COR-L47 (cell line): ENCODE measurements at places on chromosomes 2 and 18.

DNA sequence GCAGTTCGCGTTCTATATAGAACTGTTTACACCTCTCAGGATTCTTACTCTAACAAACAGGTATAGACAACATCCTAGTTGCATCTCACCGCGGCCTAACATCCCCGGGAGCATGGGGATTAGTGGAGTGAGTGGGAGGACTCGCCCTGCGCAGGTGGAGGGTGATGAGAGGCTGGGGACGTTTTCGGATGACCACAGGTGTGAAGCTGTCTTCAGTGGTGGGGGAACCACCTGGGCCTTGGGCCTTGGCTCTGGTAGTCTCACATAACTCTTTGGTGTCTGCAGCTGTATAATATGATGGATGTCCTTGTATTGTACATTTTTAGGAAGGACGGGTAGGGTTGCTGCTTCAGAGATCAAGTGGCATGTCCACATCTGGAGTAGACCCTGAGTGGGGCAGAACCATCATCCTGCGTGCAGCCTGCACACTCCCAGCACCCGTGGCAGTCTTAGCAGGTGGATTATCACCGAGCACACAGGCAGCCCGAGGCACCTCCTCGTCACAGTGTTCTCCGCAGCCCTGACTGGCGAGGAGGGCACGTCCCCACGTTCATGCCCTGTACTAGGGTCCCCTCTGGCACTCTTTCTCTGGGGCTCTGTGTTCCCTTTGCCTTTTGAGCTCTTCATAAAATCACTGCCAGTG is 56.0 kb downstream of the AGAP1 start:
- DNase-seq: no peak

GRCh38 chr18:24443870-24444269 is 16.6 kb upstream of the HRH4 start:
- no peak for DNase-seq

GRCh38 chr18:54284981-54285785 is 15.9 kb downstream of the POLI start:
- DNase-seq: no peak

- peak; percentile 17 for DNase-seq
Observed at GRCh38 chr2:150610670-150611279, 123.3 kb upstream of the RND3 start.

- DNase-seq: no peak
Observed at GRCh38 chr2:235659767-235660322, 166.0 kb downstream of the AGAP1 start.

DNA sequence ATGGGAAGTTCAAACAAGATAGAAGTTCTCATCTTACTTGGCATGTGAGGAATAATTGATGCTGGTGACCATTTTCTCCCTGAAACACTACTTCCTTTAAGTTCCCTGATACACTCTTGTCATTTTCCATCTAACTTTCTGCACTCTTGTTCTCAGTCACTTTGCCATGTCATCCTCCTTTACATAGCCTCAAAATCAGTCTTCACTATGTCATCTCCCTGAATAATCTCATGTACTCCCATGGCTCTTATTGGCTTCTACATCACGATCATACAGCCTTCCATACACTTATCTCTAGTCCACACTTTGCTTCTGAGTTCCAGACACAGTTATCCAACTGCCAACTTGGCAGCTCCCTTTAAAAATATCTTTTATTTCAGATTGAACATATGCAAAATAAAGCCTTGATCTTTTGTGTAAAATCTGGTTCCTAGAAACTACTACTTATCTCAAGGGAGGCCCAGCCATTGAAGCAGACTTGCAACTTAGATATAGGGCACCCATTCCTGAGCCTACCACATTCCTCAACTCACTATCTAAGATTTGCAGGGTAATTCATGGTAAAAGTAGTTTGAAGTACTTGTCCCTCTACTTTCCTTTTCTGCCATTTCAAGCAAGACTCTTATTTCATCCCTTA is 1070.2 kb upstream of the NXPH2 start:
- DNase-seq: no peak

GRCh38 chr18:75839041-75839440 is 411.5 kb upstream of the SMIM21 start:
- no peak for DNase-seq

DNA sequence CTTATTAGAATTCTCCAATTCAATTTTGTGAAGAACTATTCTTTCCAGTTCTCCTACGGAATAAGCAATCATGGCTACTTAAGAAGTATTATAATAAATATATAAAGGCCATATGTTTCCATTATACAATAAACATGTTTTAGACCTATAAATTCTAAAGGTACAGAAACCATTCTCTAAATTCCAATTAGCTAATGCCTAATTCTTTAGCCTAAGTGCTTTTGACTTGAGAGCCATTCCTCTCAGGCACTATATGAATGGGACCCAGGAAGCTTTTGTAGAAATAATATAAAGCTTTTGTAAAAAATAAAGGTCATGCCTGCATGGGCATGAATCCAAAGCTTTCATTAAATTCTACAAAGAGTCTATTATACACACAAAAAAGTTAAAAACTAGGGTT is 161.0 kb upstream of the UNC80 start:
- DNase-seq: no peak

GRCh38 chr2:218406949-218407618 is 7.4 kb downstream of the CTDSP1 start:
- no peak for DNase-seq

DNA sequence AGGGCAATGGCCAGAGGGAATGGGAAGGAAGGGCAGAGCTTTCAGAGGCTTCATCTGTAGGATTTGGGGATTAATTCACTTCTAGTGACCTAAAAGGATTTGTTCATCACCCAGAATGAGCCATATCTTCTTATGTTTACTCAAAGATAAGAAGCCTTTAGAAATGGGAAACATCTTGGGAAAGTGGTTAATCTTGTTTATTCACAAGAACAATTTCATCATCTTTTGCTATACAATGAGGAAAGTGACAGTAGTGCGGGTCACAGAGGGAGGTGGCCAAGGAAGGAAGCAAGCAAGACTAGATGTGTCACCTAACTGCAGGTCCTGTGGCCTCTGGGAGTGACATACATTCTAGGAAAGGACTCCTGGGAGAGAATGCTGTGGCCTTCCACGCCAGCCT is 140.4 kb upstream of the ALPP start:
- DNase-seq: no peak

DNA sequence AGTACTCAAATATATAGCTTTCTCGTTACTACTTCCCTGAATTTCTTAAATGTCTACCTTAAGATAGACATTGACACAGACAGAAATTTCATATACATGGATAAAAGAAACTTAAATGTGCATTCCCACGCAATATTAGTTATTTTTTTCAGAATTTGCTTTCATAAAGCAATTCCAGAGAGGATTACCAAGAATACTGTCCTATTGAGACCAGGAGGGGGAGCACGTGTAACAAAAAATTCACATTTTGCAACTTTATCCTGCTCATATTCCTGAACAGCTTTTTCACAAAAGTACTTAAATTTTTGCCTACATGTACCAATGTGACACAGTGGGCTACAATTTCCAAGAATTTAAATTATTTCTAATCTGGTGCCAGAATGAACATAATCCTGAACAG is 30.7 kb upstream of the ERCC3 start:
- DNase-seq: peak; percentile 14

GRCh38 chr2:46435353-46435752 is 44.0 kb upstream of the TMEM247 start:
- no peak for DNase-seq

DNA sequence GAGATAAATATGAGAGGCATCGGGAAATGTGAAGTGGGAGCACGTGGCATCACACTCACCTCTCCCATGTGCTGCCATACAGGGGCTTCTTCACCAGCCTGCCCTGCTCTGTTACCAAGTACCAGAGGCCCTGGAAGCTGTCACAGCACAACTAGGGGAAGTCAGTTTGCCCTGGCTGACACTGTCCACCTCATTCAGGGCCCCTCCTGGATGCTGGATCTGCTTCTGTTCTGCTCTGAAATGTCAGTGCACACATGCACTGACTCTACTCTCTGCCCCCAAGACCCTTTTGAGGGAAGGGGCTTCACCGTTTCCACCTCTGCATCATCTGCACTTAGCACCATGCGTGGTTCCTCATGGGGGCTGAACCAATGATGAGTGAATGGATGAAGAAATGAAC is 311.1 kb downstream of the EN1 start:
- no peak for DNase-seq

DNA sequence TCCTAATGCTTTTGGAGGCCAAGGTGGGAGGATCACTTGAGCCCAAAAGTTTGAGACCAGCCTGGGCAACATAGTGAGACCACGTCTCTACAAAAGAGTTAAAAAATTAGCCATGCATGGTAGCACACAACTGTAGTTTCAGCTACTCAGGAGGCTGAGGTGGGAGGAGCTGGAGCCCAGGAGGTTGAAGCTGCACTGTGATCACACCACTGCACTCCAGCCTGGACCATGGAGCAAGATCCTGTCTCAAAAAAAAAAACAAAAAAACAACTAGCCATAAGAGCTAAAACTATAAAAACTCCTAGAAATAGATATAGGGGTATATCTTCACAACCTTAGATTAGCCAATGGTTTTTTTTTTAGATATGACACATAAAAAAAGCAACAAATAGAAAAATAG is 16.9 kb upstream of the COL6A3 start:
- DNase-seq: no peak

DNA sequence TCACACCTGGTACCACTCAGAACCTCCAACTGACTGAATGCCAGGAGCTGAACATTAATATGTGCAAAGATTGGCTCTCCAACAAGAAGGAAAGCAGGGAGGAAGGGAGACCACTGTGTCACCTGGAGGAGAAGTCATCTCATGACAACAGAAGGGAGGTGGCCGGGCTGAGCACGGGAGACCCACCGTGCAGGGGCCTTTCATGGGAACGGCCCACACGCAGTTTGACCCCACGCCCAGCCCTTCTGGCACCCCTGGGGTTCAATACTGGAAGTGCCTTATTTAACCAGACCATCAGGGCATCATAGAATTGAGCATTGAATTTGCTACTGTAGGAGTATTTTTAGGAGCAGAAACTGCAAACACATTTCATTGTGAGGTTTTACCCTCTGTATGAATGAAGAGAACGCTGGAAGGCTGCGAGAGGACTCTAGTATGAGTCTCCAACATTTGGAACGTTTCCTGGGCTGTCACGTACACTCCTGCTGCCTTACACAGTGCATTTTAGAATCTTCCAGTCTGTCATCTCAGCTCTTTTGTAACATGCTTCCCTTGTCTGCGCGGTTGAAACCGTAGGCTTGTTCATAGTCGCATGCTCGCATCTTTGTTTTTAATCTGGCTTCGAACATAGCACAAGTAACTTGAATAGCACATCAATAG is 132.1 kb downstream of the NFATC1 start:
- DNase-seq: no peak

DNA sequence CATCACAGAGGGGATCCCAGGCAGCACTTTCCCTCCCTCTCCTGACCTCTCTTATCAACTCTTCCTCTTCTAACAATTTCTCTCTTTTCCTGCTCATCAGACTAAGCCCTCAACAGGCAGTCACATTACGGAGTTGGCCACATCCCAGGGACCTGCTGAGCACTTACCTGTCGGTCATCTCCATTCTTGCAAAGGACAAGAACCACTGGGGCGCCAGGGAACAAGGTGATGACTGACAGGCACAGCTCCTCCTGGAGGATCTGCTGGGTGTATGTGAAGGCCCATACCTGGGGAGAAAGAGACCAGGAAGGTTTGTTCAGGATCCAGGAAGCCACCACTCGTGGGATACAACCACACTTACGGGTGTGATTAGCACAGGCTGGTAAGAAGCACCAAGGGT is 104.8 kb upstream of the CAPN13 start:
- DNase-seq: no peak

GRCh38 chr2:122136056-122136455 is 380.6 kb downstream of the TSN start:
- peak; percentile 28 for DNase-seq

- DNase-seq: no peak
Observed at GRCh38 chr2:240645346-240645745, 20.1 kb downstream of the GPR35 start.

DNA sequence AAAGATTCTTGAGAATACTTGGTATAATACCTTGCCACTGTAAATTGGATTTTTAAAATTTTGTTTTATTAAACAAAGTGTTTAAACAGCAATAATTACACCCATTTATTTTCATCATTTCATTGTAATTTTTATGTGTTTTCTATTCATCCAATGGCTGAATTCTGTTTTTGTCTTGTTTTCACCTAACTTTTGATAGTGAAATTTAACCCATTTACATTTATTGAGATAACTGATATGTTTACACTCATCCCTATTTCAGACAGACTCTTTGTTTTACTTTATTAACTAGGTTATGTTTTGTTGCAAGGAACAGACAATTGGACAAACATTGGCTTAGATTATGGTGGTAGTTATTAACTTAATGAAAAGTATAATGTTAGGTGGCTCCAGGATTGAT is 113.1 kb upstream of the REG3A start:
- DNase-seq: no peak
